ENCODE measurements at places on chromosomes 4 and X.

GRCh38 chr4:10504570-10505179, 47.4 kb upstream of the ZNF518B start:
- no peak for DNase-seq

DNA sequence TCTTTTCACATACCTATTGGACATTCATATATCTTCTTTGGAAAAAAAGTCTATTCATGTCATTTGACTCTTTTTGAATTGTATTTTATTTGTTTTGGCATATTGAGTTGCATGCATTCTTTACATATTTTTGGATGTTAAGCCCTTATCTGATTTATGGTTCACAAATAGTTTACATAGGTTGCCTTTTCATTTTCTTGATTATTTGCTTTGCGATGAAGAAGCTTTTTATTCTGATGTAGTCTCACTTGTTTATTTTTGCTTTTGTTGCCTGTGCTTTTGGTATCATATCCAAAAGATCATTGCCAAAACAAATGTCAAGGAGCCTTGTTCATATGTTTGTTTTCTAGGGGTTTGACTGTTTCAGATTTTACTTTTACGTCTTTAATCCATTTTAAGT, 43.9 kb downstream of the SPOCK3 start:
- no peak for DNase-seq

DNA sequence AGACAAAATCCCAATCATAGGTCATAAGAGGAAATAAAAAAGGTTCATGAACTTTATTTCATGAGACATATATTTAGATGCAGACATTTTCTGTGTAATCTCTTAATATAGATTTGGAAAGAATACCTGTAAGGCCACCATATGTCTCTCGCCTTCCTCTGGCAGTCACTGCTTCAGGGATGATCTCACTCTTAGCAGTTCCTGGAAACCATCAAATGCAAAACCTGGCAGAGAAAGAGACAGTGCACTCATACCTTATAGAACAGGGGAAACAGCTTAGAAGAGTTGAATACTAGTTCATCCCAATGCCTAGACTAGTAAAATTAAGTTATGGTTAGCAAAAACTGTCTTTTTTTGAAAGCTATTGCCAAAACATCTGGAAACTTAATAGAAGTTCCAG, 243.3 kb downstream of the GASK1B start:
- no peak for DNase-seq

DNA sequence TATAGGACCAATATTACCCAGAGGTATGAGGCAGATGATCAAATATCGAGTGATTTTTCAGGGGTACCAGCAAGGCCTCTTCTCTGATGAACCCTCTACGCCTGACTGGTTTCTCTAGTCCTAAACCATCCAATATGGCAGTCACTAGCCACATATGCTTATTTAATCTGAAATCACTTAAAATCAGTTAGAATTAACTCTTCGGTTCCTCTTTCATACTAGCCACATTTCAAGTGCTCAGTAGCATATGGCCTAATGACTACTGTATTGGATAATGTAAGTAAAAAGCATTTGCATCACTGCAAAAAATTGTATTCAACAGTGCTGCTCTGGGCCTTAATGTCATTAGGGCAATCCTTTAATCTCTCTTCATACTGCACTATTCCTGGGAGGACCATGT, 4.4 kb upstream of the APBB2 start:
- no peak for DNase-seq

DNA sequence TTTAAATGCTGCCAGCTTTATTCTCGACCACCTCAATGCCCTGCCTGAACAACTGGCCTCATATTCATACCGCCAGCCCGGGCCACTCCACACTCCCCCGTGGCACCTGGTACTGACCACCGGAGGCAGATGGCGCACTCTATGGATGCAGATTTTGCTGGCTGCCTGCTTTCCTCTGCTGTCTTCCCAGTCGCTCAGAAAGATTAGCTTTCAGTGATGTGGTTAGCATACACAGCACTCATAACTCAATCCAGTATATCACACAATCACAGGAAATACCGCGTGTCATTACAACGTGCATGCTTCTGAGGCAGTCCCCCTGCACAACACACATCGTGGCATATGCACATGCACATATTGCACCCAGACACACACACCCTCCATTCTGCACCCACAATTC, 147.2 kb upstream of the BCOR start:
- no peak for DNase-seq

DNA sequence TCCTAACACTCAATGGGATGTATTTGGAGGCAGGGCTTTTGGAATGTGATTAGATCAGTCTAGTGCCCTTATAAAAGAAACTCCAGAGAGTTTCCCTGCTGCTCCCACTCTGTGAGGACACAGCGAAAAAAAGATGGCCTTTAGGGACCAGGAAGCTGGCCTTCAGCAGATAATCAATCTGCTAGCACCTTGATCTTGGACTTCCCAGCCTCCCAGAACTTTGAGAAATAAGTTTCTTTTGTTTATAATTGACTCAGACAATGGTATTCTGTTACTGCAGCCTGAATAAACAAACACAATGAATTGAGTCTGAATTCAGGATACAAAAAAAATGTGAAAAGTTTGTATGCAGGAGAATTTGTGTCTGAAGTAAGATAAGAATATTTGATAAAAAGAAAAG, 842.1 kb downstream of the FSTL5 start:
- no peak for DNase-seq

DNA sequence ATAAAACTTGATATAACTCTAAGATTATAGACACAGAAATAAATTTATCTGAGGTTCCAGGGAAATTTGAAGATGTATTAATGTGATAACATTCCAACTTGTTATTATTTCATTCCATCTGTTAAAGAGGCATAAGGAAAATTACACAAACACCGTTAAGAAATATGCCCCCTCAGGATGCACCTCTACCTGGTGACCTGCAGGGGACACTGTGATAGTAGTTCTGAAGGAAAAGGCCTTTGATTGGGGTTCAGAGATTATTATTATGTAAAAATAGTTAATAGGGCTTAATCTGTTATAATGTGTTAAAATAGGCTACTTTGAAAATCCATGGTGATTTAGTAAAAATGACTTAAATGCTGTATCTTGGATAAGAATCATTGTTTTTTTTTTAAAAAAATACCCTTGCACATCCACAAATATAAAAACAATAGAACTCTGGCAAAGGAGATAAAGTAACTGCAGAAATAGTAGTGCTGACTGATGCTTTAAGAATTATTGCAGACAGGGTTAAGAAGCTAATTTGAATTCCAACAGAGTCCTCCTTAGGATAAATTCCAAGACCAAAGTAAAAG, 6.1 kb upstream of the ABRAXAS1 start:
- DNase-seq = no peak

DNA sequence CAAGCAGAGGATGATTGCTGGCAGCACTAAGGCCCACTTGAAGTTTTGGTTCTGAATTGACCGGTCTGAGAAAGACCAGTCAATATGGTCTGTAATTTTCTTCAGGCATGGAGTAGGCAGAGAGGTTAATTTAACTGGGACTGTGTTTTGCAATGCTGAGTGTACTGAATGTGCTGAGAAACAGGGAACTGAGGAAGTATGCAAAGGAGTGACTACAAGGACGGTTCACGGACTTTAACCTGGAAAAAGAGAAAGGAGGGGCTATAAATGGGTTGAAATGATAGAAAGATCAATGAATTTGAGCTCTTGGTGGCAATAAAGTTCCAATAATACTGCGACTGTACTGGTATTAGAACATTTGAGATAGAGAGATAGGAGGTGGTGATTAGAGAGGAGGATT, 84.5 kb downstream of the MAGEB17 start:
- DNase-seq = no peak

DNA sequence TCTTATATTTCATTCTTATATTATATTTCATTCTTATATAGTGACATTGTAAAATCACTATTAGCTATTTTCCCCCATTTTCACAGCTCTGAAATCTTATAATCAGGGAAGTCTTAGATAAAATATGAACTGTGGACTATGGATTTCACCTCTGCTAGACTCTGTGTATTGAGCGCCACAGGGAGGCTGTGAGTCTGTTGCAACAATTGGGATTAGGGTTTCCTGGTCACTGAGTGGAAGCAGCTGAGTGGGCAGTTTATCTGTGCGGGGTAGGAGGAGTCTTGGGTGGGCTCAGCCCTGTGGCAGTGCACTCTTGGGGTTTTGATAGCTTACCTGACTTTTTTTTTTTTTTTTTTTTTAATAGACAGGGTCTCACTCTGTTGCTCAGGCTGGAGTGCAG, 249.5 kb downstream of the PTTG2 start:
- no peak for DNase-seq

DNA sequence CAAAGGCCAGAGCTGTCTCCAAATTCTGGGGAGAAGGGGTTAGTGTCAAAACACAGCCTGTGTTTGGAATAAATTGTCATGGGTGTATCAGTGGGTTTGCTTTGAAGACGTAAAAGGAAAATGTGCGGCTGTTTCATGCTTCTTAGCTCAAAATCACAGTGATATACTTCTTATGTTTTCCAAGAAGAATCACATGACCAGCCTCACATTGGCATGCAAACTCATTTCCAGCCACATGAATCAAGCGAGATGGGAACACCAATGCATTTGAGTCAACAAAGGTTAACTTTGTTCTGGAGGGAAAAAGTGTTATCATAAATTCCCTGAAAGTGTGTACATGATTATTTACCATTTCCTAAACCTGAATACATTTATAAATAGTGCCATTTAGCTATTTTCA, 19.0 kb upstream of the SPP1 start:
- no peak for DNase-seq

DNA sequence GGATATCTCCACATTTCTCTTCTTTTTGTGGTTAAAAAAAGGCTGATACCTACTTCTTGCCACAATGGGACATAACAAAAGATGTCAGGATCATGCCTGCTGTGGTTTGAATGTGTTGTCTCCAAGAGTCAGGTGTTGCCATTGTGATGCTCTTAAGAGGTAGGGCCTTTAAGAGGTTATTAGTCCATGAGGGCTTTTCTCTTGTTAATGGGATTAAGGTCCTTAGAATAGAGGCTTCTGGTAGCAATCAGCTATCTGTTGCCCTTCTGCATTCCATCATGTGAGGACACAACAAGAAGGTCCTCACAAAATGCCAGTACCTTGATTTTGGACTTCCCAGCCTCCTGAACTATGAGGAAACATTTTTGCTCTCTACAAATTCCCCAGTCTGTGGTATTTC, 191.4 kb downstream of the GBA3 start:
- DNase-seq = no peak

DNA sequence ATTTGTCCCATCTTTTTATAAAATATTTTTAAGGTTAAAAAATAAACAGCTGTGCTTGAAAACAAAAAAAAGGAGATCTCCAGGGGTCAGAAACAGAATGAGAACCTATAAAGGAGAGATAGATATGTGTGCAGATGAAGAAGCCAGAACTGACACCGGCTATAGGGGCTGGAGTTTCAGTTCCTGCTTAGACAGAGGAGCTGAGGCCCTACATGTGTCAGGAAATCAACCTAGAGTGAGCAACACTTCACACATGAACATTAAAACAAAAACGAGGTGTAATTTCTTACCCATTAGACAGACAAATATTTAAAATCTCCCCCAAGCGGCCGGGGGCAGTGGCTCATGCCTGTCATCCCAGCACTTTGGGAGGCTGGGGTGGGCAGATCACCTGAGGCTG, 17.8 kb upstream of the HUWE1 start:
- no peak for DNase-seq

DNA sequence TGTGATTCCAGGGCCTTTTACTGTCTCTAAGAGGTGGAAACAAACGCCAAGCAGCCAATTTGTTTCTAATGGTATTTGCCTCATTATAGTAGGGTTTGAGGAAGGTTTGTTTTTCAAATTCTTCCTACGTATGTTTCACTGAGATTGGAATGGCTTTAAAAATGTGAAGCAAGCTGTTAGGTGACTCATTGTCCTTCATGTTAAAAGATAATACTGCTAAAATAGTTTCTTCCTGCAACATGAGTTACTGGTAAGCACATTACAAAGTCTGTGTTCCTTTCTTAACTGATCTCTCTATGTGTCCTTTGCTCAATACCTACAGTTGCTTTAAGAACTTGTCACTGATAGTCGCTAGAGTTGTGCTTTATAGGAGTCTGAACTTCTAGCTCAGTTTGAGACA, 1183.9 kb downstream of the RPA4 start:
- DNase-seq = no peak

- no peak for DNase-seq
Observed at GRCh38 chrX:107610667-107611066, 17.6 kb upstream of the PRPS1 start.

GRCh38 chr4:88817740-88818139, 120.1 kb upstream of the NAP1L5 start:
- no peak for DNase-seq

- DNase-seq = no peak
Observed at GRCh38 chr4:26217961-26218676, 102.7 kb upstream of the RBPJ start.

DNA sequence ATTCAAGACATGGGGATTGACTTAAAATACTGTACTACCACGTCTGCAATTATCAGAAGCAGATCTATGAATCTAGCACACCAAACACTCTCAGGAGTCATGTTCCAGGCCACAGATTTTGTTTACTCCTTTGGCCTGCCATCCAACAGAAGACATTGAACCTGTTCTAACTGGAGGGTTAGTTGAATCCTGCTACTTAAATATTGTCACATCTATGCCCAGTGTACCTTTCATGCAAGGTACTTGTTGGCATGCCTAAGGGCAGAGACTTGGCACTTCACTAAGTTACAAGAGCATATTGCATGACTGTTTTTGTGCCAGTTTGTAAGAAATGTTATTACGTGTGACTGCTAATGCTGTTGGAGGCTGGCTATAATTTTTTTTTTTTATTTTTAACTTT, 126.9 kb upstream of the BCOR start:
- no peak for DNase-seq

GRCh38 chr4:103787057-103787456, 67.3 kb upstream of the TACR3 start:
- DNase-seq = no peak

DNA sequence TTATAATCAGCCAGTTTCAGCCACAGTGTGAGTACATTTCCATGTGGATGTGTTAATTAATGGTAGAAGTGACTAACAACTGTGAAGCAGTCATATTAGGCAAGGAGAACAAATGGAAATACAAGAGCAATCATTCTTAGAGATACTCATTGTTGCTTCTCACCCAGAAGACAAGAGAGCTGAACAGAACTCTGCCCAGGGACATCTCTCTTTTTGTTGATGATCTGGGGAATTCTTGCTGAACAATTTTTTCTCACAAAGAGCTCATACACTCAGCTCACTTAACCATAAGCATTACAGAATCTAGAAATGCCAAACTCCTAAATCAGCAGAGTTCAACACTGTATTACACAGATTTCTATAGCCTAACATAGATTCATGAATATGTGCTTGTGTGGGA, 150.1 kb downstream of the COMMD8 start:
- DNase-seq = no peak
